ENCODE measurements at places on chromosomes 7 and 10.

DNA sequence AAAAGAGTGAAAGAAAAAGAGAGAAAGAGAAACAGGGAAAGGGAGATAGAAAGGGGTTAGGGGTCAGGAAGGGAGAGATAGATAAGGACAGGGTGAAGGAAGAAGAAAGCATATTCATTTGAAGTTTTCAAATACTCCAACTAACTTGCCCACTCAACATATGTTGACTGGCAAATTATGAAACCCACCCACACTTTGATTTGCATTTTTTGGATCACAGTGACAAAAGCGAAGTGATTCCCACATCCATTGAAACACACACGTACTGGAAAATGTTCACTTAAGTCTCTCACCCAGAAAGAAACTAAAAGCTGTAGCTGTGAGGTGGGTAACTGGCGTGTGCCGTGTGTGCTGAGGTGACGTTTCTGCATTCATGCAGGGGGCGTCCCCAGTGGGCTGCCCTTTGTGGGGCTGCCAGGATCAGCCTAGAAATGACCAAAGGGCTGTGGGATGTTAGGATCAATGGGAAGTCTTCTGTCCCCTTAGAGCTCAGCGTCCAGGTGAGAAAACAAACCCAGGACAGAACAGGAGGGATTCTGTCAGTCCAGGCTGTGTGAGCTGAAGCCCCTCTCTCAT lies 134.9 kb upstream of the ADARB2 start:
- H3K27ac ChIP-seq = no peak overlapping the region
- H3K4me1 ChIP-seq = peaks cover 2% of the 10 kb centered on the region
- no peak overlapping the region for H3K4me3 ChIP-seq
- peaks cover 5% of the 10 kb centered on the region for H3K36me3 ChIP-seq

DNA sequence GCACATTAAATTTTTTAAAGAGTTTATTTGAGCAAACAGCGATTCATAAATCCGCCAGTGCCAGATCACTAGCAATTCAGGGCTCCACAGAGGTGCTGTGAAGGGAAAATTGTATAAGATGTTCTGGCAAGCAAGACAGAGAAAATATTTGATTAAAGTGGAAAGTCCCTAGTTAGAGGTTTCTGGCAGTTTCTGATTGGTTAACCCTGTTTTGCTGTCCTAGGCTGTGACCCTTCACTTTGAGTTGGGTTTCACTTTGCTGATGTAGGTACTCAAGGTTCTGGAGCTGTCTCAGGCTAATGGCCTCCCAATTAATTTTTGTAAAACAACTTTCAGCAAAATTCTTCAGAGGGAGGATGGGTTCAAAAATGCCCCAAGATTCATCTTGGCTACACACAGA lies 79.4 kb upstream of the NXPH1 start:
- H3K27ac ChIP-seq = no peak overlapping the region
- H3K4me3 ChIP-seq = no peak overlapping the region
- peaks cover 36% of the 10 kb centered on the region for H3K27me3 ChIP-seq
- DNase-seq = no peak
- no peaks in the 10 kb centered on the region for H3K4me1 ChIP-seq
- no peaks in the 10 kb centered on the region for H3K36me3 ChIP-seq

DNA sequence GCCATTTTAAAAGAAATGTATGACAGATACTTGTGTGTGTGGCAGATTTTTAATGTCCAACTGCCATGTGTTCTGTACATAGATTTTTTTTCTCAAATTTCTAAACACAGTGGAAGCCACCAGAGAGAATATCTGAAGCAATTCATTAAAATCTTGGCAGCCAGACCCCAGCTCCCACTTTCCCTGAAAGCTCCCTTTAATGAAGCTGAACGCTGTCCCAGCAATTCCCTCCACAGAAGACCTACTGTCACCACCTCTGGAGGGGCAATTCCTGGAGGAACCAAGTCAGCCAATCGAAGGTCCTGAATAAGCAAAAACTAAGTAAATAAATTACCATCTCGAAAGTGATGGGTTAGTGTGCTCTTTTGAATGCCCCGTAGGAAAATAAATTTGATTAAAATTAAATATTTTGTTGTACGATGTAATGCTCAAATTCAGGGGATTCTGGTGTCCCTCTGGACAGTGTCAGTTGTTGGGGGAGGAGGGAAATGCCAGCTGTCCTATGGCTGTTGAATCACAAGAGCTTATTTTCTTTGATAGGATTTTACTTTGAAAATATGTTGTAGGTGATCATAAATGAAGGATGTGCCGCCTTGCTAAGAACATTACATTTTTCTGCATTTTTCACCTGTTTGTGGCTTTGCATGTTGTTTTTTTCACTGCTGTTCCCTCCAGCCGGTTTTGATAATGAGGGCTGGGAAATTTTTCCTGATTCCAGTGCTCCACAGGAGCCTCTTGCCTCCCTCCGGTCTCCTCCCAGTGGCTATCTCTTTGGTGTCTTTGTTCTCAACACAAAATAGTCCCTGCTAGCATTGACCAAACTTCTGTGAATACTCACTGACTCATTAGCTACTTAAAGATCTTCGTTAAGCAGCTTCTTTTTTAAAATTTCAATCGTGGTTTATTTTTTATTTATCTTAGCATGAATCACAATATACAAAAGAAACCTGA lies 9.2 kb upstream of the GSAP start:
- H3K27ac ChIP-seq = no peak overlapping the region
- H3K27me3 ChIP-seq = no peaks in the 10 kb centered on the region
- peaks cover 24% of the 10 kb centered on the region for H3K4me1 ChIP-seq
- no peak overlapping the region for H3K4me3 ChIP-seq

DNA sequence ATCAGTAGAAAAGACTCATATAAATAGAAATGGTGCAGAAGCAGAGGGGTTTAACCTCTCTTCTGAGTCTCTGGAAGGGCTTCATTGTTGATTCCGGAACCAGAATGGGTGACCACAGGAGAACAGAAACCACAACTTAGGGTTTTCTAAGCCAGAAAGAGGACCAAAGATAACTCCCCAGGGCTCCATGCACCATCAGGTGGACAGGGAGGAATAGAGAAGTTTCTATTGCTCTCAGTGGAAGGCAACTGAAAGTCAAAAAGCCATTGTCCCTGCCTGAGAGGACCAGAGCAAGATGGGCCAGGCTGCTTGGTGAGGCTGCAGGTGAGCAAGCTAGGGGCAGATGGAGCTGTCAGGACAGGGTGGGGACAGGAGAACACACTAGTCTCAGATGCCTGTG lies 14.6 kb upstream of the NPS start:
- H3K27me3 ChIP-seq = peaks cover 10% of the 10 kb centered on the region
- no peaks in the 10 kb centered on the region for H3K4me1 ChIP-seq
- no peaks in the 10 kb centered on the region for H3K36me3 ChIP-seq
- no peak overlapping the region for H3K4me3 ChIP-seq
- no peak overlapping the region for H3K27ac ChIP-seq

- H3K4me3 ChIP-seq = no peak overlapping the region
- H3K27me3 ChIP-seq = no peaks in the 10 kb centered on the region
- H3K4me1 ChIP-seq = peaks cover 2% of the 10 kb centered on the region
- H3K36me3 ChIP-seq = peaks cover 2% of the 10 kb centered on the region
- no peak for DNase-seq
- peak overlapping the region; percentile 53 for H3K27ac ChIP-seq
Measured at GRCh38 chr7:156975620-156976019, 26.1 kb downstream of the NOM1 start.

DNA sequence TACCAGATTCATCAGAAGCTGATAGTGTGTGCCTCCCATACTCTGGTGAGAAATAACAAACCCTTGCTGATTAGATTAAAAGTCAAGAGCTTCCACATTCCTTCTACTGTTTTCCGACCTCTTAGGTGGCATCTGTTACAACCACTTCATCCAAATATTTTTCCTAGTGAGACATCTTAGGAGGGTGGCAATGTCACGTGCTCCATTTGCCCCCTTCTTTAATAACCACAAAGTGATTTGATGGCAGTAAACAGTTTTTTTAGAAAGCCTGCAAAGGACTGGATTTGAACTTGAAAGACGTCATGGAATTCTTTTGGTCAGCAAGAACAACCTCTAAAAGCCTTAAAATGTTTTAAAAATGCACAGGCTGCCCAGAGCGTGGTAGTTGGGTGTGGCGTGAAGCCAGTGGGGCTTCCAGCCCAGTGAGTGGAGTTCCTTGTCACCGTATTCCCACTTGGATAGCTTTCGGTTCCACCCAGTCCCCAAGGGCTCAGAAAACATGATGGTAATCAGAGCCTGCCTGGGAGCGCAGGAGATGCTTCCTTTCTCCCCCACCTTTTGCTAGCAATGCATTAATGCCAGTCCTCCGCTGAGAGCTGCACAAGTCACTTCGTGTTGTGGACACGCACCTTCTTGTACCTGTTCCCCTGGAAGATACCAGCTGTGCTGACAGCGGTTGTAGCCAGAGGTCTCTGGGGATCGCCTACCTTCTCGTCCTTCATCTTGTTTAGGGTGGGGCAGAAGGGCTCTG lies 256.4 kb downstream of the KIAA1217 start:
- H3K27ac ChIP-seq = peak overlapping the region; percentile 6
- DNase-seq = no peak
- H3K4me1 ChIP-seq = peaks cover 25% of the 10 kb centered on the region
- H3K4me3 ChIP-seq = peak overlapping the region; percentile 59

DNA sequence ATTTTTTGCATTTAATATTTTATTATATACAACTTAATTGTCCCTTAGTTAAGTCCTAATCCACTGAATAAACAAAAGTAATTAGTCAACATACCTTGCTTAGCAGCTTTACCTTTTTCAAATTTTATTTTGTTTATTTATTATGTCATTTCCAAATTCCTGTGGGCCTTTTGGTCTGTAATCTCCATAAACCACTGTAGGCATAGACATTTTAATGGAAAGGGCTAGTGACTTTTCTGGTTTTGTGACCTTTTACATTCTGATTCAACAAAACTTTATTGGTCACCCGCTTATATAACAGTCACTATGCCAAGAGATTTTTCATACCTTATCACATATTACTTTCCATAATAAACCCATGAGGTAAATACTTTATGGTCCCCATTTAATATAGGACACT lies 181.3 kb upstream of the PRPS1L1 start:
- H3K4me3 ChIP-seq = no peak overlapping the region
- no peaks in the 10 kb centered on the region for H3K36me3 ChIP-seq
- no peak overlapping the region for H3K27ac ChIP-seq
- H3K27me3 ChIP-seq = peaks cover 6% of the 10 kb centered on the region

GRCh38 chr10:71971769-71972555 lies 7.8 kb downstream of the CHST3 start:
- H3K36me3 ChIP-seq = no peaks in the 10 kb centered on the region
- peaks cover 32% of the 10 kb centered on the region for H3K27me3 ChIP-seq

GRCh38 chr10:44183667-44184632 lies 200.9 kb downstream of the CXCL12 start:
- H3K4me3 ChIP-seq = no peak overlapping the region
- no peak overlapping the region for H3K27ac ChIP-seq
- no peak for DNase-seq
- peaks cover 2% of the 10 kb centered on the region for H3K36me3 ChIP-seq

DNA sequence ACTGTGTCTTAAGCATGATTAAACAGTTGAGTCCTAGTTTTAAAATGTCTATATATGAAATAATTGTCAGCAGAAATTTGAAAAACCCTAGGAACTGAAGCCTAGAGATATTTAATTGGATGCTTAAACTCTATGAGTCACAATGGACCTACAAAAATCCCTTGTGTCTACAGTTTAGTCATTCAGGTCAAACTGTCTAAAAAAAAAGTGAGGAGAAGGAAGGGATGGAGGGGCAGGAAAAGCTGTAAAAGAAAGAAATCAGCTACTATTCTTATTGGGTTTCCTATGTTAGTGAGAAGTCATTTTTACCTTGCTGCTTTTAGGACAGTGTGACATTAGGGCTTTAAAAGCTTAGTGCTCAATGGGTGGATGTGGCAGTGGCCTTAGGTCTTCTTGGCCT lies 406.1 kb upstream of the FZD8 start:
- H3K4me1 ChIP-seq = no peaks in the 10 kb centered on the region
- no peak overlapping the region for H3K4me3 ChIP-seq

- H3K27me3 ChIP-seq = no peaks in the 10 kb centered on the region
- no peaks in the 10 kb centered on the region for H3K36me3 ChIP-seq
- no peaks in the 10 kb centered on the region for H3K4me1 ChIP-seq
- no peak overlapping the region for H3K27ac ChIP-seq
- no peak overlapping the region for H3K4me3 ChIP-seq
Measured at GRCh38 chr10:36251068-36251467, 609.0 kb upstream of the FZD8 start.

Measured in T-helper 17 cell (primary cell).